ENCODE measurements at places on chromosomes 6 and 20.

DNA sequence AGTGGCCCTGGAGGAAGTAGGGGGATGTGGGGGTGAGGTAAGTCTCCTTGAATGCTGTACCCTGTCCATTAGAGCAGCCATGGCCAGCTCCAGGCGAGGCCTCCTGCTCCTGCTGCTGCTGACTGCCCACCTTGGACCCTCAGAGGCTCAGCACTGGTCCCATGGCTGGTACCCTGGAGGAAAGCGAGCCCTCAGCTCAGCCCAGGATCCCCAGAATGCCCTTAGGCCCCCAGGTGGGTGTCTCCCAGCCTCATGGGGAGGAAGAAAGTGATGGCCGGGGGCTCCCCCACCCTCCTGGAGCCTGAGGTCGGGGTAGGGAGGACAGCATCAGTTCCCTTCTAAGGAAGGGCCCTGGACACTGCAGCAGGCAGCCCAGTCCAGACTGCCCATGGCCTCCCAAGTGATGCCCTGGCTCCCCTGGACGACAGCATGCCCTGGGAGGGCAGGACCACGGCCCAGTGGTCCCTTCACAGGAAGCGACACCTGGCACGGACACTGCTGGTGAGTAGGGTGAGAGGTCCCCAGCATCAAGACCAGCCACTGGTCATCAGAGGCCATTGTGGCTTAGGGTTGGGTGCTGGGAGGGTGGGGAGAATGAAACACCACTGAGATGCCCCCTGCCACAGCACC, 1.0 kb downstream of the GNRH2 start:
- DNase-seq: no peak

DNA sequence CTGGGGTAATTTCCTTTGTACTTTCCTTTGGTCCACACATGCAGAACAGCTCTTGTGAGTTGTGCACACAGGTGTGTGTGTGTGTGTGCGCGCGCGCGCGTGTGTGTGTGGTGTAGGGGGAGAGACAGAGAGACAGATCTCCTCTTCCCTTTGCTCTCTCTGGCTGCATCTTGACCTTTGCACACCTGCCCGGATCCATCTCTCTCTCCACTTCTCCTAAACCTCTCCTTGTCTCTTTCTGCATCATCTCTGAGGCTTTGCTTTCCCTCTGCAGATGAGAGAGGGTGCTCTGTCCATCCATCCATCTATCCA, 67.0 kb downstream of the SRC start:
- no peak for DNase-seq

DNA sequence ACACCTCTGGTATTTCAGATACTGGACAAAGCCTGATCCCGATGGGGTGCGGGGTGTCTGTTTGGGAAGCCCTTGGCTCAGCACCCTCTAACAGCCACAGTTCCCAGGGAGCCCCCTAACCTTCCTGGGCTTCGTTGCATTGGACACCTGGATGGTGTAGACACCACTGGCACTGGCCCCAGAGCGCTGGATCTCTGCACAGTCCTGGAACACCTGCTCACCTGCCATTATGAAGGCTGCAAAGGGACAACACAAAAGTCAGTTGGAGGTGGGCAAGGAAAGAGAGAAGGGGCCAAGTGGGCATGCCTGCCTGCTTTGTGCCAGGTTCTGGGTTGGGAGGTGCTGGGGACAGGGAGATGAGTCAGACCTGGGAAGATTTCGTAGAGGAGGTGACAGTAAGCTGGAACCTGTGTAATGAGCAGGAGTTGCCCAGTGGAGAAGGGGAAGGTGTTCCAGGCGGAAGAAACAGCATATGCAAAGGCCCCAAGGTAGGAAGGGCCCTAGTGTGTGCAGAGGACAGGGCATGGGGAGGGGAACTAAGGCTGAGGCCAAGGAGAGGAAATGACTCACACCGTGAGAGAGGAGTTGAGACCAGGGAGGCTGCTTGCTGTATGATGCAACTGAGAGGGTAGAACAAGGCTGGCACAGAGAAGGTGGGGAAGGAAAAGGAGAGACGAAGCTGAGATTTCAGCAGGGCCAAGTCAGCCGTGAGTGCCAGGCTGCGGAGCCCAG, 34.9 kb downstream of the ANGPT4 start:
- peak; percentile 57 for DNase-seq

DNA sequence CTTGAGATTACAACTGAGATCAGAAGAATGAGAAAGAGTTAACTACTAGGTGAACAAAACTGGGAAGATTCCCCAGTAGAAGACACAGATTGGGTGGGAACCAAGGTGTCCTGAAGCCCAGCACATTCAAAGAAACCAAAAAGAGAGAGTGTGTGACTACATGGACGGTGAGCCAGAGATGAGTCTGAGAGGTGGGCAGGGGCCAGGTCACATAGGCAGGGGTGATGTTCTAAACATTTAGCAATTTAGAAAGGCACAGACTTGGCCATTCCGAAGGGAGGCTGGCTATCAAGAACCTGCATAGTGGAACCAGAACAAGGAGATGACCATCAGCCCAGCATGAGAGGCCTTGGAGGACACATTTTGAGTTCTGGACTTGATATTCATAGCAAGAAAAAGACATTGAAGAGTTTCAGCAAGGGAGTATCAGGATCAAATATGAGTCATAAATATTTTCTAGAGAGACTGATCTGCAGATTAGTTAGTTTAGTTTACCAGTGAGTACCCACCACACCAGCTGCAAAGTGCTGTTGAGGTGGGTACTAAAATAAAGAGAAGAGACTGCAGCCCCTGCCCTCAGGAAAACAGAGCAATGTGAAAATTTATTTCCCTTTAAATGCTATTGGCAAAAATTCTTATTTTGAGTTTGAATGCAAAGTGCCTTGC, 340.5 kb upstream of the PRDM1 start:
- DNase-seq: no peak

DNA sequence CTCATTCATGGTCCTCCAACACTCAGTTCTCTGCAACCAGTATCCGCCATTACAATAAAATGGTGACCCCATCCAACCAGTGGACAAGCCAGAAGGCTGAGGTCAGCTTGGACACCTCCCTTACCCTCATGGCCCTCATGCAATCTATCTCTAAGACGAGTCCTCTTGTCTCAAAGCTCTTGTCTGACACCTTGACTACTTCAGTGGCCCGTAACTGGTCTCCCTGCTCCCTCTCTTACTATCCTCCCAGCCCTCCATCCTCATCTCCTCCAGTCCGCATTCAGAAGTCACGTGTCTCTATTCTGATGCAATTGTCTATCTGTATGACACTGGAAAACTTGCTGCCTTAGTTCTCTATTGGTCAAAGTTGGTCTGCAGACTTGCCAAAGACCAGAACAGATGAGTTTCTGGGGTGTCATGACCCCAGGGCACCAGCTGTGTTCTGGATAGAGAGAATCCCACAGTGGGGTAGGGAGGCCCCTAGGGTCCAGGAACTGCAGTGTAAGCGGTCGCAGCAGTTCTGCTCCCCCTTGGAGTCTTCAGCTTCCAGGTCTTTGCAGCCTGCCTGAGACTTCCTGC, 59.6 kb upstream of the RNF24 start:
- DNase-seq: no peak

DNA sequence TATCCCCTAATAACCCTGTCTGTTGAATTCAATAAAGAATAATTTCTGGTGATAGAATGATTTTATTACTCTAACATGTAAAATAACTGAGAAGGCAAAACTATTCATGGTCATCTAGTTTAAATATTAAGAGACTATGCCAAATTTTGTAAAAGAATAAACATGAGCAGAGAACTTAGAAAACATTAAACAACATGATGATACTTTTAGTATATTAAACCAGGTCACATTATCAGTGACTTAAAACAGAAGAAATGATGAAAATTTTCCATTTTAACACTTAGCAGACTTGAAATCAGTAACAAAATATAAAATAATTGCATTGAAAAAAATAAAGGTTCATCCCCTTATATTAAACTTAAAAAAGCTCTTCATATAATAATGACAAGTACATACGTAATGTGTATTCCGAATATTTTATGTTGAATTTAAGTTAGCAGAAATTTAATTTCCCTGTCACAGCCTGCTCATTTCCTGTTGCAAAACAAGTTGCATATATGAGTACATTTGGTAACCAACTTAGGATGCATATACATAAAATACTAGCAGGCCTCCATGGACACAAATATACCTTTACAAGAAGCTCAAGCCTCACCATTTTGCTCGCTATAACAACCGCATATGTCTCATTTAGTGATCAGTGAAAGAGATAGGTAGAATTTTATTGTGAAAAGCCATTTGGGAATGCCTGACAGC, 40.6 kb downstream of the DTNBP1 start:
- no peak for DNase-seq

GRCh38 chr6:131005439-131006016, 57.5 kb downstream of the EPB41L2 start:
- DNase-seq: no peak

DNA sequence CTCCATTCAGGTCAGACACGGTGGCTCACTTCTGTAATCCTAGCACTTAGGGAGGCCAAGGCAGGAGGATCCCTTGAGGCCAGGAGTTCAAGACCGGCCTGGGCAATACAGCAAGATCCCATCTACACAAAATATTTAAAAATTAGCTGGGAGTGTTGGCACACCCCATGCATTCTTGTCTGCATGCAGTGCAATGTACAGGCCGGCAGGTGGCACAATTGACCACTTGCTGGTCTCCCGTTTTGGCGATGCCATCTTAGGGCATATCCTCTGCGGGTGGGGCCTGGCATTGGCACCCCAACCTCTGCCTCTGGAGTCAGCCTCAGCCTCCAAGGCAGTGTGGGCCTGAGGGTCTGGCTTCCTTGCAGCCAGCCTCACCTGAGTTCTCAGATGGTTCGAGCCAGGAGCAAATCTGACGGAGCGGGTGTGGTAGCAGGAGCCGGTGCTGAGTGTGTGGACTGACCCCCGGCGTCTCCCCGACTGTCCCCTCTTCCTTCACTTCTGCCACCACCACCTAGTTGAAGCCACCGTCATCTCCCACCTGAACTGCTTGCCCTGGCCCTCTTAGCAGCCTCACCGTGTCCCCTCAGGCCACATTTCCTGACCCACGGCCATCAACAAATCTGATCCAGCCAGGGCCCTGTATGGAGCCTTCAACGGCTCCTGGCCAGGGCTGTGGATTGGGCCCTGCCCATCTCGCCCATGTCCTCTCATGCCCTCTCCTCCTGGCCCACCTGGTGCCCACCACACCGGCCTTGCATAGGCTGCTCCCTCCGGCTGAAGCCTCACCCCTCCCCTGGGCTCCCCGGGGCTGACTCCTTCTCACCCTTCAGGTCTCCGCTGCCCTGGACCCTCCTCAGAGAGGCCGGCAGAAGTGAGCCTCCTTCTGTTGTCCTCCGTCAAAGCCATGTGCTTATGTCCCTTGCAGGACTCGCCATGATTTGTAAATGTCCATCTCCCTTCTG, 44.0 kb downstream of the EFCAB8 start:
- DNase-seq: peak; percentile 78

DNA sequence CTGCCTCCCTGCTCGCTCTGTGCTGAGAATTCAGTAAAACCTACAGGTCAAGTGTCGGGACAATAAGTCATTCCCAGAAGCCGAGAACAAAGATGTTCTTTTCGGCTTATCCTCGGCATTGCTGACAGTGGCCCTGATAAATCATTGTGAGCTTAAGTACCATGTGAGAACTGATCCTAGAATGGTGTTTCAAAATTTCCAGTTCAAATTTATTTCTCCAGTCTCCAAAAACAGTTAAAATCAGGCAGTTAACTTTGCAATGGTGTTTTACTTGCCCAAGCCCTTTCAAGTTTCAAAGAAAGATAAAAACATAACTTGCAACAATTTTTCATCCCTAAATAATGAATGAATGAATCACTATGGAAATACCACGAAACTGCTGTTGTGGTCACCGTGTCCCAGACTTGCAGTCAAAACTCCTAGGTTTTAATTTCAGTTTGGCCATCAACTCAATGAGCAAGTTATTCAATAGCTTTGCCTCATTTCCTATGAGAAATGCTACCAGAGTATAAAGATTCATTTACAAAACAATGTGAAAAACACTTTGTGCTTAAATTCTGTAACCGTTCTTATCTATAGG, 4.3 kb downstream of the ATP5F1E start:
- DNase-seq: no peak

GRCh38 chr6:150153905-150154492, 11.2 kb downstream of the PPP1R14C start:
- no peak for DNase-seq

GRCh38 chr6:27617046-27617687, 144.3 kb upstream of the ZNF184 start:
- DNase-seq: no peak

DNA sequence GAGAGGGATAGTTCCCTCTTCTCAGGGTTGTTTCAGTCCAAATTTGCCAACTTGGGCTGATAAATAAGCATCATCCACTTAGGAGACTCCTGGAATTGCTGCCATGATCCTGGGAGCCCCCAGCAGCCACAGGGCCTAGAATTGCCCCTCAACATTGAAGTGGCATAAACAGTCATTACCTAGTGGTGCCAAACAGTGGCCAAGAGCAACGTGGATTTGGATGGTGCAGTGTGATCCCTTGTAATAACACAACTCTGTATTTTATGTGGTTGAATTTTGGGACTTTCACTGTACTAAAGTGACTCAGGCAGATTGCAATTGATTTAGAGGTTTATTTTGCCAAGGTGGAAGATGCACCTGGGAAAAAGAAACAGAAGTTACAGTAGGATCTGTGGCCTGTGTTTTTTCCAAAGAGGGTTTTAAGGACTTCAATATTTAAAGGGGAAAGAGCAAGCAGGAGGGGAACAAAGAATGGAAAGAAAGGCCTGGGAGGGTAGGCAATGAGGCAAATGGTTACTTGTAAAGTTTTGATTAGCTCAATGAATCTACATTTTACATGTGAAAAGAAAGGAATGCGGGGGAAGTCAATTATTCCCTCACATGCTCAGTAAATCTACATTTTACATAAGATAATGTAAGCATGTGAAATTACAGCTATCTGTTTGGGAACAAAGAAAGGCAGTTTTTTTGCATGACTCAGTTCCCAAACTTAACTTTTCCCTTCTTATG, 168.0 kb upstream of the NOX3 start:
- DNase-seq: no peak

GRCh38 chr6:129662980-129663431, 47.0 kb downstream of the ARHGAP18 start:
- DNase-seq: no peak

DNA sequence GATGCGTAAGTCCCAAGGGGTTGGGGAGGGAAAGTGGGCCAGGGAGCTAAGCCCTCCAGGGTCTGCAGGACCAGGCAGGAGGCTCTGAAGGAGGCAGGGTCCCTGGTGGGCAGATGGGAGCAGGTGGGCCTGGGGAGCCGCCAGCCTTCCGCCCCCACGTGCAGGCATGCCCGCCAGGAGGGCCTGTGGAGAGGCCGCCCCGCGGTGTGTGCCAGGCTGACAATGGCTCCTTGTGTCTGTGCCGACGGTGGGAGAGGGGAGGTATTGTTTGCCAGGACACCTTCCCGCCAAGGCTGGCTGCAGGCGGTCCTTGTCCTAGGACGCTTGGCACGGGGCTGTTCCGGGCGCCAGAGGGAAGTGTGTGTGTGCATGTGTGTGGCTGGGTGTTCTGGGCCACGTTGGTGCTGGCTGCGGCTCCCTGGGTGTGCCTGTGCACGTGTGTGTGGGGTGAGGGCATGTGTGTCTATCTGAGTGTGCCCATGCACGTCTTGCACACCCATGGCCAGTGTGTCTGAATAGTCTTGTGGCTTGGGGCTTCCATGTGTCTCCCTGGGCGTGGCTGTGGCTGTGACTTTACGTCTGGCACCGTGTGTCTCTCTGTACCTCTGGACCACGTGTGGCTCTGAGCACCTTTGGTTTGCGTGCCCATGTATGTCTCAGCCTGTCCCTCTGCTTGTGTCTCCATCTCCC, 153.0 kb downstream of the CEBPB start:
- DNase-seq: no peak

- no peak for DNase-seq
Observed at GRCh38 chr20:37411408-37412219, 65.7 kb downstream of the SRC start.

GRCh38 chr6:143260857-143261256, 189.6 kb downstream of the ADAT2 start:
- DNase-seq: no peak
